ENCODE measurements at places on chromosomes 7 and 10. TPM values are rescaled to one million over a fixed set of nuclear protein-coding genes. Genes with fewer than 3 reads are reported as not detected.

TRIL gene
- 33.9 TPM for total RNA-seq

MEIG1 gene
- total RNA-seq, result not detected

CNNM2 gene
- 10.4 TPM for total RNA-seq

NFKB2 gene
- 1.6 TPM for total RNA-seq

NKX2-3 gene
- not detected for total RNA-seq

Measured in diencephalon (tissue), 1 donor.